Heart right ventricle (tissue), 16 donors: ENCODE measurements at places on chromosomes 6 and 20. TPM values are rescaled to one million over a fixed set of nuclear protein-coding genes. Genes with fewer than 3 reads are reported as not detected.

Gene TPBG
- 1.8 TPM for polyA plus RNA-seq

Gene MTFR2
- polyA plus RNA-seq: 0.20 TPM

Gene OR12D3
- not detected for polyA plus RNA-seq

DNA sequence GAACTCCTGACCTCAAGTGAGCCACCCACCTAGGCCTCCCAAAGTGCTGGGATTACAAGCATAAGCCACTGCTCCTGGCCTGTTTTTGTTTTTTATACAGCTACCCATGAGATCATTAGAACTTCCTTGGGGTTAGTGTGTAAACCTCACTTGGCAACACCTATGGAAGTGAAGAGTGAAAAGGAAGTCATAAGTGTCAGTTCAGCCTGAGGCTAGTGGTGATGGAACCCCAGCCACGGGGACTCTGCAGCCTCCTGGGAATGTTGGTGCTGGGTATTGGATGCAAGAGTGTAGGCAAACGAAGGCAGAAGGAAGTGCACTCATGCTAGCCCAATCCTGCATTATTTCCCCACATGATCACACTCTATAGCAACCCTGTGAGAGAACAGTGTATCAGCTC, 33.6 kb upstream of the FUCA2 start:
- H3K4me3 ChIP-seq: no peak overlapping the region
- H3K4me1 ChIP-seq: peaks cover 5% of the 10 kb centered on the region
- H3K36me3 ChIP-seq: no peaks in the 10 kb centered on the region
- no peak overlapping the region for H3K27ac ChIP-seq
- no peak for DNase-seq
